ENCODE measurements at places on chromosomes 6 and 20.

DNA sequence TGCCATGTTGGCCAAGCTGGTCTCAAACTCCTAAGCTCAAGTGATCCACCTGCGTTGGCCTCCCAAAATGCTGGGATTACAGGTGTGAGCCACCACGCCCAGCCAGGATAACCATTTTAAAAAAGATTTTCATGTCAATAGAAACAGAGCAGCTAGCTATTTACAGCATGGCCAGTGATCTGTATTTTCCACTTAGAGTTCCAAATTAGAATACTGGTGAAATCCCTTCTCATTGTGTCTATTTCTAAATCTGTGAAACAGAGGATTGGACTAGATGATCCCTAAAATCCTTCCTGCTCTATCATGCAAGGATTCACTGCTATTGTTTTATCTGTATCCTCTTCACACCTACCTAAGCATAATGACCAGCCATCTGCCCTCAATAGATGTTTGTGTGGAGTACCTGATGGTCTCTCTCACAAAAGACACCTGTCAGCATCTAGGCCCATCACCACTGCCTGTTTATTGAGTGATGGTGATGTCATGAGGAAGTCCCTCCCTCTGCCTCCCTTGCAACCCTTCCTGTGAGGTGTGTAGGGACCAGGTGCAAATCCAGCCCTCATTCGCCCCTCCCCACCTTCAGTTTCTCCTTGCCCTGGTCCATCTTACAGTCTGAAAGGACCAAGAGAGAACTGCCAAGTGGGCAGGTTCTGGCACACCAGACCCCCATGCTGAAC, 26.5 kb upstream of the SMIM29 start:
- no peak for DNase-seq

DNA sequence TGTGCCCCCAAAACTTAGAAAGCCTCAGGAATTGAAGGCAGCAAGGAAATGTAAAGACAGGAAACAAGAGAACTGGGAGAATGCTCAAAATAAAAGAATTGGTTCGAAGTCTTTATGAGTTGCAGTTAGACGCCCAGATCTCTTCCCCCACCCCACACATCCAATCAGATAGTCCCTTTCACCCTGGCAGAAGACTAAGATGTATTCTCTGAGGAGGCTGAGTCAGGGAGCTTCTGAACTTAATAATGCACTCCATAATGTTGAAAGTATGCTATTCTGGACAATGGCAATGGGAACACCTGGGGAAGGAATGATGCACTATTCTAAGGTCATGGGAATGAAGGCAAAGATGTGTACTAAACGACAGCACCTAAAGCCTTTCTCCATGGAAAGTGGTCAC, 173.6 kb downstream of the MTFR2 start:
- no peak for DNase-seq

GRCh38 chr6:97128507-97128906, 154.5 kb downstream of the MMS22L start:
- DNase-seq: no peak

DNA sequence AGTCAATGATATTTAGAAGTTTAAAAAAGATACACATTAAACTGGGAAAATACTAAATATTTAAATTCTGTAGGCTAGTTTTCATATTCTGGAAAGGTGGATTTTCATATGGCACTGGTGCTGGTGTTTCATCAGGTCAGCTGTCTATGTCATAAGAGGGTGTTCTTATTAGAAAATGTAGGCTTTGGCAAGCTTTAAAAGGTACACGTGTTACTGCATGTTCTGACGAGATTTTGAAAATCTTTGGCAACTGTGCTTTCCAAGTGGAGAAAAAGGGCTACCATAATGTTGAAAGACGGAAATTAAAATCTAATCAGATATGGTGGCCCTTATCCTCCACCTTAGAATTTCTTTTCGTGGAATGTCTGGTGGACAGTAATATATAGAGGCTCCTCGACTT, 30.0 kb downstream of the SLC22A3 start:
- DNase-seq: no peak

DNA sequence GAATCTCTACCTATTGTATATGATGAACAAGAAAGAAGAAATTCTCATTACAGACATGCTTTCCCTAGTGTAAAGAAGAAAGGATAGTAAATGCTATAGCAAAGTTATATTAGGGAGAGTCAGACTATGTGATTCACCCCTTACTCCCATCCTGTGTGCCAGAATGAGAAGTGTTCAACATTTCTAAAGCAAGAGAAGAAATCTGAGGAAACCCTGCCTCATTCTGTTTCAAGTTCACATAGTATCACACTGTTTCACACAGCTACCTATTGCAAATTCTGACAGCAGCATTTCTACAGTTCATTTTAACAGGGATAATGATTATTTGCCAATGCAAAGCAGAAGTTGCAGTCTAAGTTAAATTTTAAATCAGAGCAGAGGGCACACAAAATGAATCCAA, 267.2 kb upstream of the TCF21 start:
- DNase-seq: no peak

- DNase-seq: no peak
Measured at GRCh38 chr6:158789115-158789917, 29.9 kb downstream of the EZR start.

DNA sequence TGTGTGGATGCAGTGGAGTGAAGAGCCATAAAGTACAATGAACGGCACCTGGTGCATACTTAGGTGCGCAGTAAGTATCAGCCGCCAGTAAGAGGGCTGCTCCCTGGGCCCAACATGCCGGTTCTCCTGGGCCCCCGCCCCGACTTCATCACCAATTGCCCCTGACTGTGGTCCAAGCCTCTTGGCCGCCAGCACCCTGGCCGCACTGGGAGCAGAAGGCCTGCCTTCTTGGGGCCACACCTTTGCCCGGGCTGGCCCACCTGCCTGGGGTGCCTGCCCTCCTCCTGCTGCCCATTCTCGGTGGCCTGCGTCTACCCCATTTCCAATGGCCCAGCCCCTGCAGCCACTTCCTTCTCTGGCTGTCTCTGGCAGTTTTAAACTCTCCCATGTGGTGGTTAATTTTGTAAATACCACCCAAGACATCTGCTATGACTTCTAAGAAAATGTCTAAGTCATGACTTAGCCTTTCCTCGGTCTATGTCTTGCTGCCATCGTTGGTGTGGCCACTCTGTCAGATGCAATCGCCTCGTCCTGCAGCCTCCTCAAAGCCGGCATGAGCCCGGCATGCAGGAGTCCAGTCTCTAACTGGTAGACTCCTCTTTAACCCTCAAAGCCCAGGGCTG, 36.8 kb downstream of the PMEPA1 start:
- DNase-seq: no peak

DNA sequence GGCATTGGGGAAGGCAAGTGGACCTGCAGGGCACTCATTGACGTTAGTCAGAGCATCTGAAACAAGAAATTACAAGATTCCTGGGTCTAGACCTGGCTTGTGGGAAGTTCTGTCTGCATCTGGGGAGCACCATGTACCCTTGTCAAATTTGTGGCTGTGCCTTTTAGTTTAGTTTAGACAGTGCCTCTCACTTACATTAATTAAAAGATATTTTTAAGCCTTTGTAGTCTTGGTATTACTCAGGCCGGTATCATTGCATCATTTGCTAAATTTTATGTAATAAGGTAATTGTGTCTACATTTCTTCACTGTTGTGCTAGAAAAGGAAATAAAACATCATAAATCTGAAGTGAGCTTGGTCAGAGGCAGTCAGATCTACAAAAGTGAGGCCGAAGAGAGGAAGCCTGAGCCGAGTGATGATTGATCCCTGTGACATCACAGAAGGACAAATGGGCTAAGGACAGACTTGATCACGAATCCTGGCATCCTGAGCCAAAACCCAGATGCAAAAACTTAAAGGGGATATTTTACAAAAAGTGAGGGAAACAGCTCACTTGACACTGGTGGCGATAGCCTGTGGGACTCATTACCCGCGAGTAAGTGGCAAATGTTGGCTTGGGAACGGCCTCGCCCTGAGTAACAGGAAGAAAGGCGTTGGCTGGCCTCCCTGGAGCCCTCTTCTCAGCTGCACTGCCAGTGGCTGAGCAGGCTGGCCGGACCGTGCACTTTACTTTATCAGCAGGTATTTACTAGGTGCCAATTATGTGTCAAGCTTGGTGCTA, 106.5 kb downstream of the TCP11 start:
- no peak for DNase-seq

DNA sequence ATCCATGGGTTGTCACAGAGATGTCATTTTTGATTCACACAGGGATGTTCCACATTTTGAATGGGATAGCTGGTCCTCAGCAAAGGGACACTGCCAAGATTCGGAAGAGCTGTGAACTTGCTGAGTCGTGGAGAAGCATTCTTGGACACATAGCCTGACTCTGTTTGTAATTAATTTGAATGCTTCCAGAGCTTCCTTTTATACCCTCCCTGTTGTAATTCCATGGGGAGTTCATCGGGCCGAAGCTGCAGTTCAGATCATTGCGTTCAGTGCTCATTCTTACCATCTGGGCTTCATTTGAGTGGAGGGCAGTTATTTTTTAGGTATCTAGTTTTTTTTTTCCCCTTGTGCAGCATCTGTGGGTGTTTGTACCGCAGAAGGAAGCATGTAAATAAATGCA, 126.5 kb downstream of the SLC24A3 start:
- DNase-seq: no peak
